ENCODE measurements at places on chromosomes 5 and 9.
A peak's percentile ranks its signal among the peaks of the same experiment; 100 is the strongest.

DNA sequence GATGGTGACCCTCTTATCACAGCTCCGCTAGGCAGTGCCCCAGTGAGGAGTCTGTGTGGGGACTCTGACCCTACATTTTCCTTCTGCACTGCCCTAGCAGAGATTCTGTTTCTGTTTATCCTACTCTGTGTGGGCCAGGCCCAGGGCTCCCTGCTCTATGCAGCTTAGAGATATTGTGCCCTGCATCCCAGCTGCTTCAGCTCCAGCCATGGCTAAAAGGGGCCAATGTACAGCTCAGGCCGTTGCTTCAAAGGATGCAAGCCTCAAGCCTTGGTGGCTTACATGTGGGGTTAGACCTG lies 2030.7 kb upstream of the CDH9 start:
- no peak for DNase-seq

DNA sequence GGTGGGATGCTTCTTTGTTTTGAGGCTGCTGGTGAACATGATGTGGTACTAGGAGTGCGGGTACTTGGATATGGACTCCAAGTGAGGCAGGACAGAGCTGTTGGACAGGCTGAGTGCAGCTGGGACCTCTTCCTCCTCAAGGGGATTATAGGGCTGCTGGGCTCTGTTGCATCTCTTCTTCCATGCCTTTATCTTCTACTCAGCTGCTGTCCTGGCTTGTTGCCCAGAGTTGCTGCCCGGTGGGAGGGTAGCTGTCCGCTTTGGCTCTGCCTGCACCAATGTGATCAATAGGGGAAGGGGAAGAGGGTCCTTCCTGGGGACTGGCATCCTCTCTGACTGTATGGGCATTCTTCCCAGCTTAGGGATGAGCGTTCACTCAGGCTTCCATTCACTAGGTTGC lies 1217.9 kb upstream of the ACO1 start:
- DNase-seq: no peak

DNA sequence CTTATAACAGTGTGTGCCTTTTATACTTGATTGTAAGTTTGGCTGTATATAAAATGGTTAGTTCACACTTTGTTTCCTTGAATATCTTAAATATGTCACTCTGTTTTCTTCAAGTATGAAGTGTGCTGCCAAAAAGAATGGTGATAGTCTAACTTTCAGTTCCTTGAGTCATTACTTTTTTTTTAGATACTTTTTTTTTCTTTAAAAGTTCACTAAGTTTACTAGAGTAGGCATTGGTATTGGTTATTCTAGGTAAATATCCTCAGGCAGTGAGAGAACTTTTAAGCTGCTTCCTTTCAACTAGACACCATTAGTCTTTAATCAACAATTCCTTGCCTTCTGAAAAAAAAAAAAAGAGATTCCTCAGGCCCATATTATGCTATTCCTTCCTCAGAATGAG lies 41.9 kb downstream of the SPEF2 start:
- DNase-seq: no peak

DNA sequence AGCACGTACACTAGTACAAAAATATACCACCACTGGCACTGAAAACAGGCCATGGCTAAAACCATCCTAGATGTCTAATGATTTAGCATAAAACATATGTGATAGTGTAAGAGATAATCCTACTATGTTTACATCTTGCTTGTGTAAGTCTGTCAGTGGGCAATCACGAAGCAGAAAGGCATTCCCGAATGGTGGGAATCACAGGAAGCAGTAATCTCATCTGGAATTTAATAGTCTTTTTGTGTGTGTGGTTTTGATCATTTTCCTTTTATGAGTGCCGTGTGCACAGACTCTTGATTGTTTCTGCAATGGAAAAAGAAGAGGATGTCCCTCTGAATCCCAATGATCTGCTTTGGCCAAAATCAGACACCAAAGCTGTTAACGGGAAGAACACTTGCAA lies 200.5 kb downstream of the EBF1 start:
- no peak for DNase-seq

GRCh38 chr9:13467157-13467556 lies 187.7 kb upstream of the MPDZ start:
- DNase-seq: no peak

- no peak for DNase-seq
Measured at GRCh38 chr9:97858393-97858713, 5.3 kb downstream of the FOXE1 start.

GRCh38 chr5:149456597-149457392 lies 77.7 kb upstream of the IL17B start:
- peak; percentile 96 for DNase-seq

DNA sequence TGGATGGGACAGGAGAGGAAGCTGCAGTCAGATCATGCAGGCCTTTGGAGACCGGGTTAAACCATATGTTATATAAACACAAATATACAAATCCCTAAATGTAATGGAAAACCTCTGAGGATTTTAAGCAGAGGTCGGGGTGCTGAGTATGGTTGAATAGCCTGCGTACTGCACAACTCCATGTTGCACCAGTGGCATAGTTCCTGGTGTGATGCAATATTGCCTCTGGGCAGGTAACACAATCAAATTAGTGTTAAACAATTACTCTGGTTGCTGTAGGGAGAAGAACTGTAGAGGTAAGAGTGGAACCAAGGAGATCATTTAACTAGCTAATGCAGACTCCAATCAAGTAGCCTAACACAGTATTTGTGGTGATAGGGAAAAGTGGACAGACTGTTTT lies 21.3 kb upstream of the RNF145 start:
- no peak for DNase-seq

GRCh38 chr5:77379558-77380061 lies 112.5 kb downstream of the WDR41 start:
- no peak for DNase-seq

DNA sequence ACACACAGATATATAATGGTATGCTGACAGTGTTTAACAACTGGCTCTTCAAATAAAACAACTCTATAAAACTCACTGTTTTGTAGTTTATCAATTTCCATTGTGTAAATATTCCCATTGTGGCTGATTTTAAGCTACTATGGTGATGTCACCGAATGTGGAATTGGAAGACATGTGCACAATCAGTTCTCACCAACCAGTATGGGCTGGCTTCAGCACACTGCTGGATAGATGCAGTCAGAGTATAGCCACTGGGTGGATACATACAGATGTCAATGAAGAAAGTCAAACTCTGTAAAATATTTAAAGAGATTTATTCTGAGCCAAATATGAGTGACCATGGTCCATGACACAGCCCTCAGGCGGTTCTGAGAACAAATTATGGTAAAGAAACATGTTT lies 475.9 kb upstream of the SMARCA2 start:
- no peak for DNase-seq

GRCh38 chr5:15695215-15695731 lies 195.3 kb downstream of the FBXL7 start:
- no peak for DNase-seq

DNA sequence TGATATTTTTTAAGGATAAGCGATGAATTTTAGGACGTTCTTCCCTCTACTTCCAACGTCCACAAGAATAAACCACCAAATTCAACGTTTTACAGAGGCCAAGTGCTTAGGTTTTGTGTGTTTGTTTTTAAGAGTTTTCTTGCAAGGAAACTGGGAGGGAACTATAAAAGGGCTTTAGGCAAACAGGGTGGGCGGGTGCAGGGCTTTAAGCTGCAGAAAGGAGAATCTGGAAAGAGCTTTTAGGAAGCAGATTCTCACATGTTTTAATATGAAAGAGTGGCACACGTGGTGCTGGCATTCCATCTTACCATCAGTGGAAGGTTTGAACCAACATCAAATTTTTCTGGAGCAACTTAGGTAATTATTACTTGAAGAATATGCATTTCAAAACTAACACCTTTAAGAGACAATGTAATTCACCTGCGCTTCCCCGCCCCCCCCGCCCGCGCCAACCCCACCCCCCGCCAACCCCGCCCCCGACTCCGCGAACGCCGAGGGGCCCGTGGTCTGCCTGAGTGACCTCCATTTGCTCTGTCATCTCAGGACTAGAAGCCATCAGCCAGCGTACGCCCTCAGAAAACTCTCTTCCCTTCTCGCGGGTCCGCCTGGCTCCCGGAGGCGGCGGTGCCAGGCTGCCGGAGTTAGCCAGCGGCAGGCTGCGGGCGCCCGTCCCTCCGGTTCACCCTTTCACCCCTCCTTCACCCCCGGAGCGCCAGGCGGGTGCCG lies 911 bp upstream of the PIK3R1 start:
- peak; percentile 14 for DNase-seq

- DNase-seq: no peak
Measured at GRCh38 chr9:98101416-98101815, 17.6 kb downstream of the TRIM14 start.

GRCh38 chr5:126970517-126971017 lies 59.8 kb downstream of the MARCHF3 start:
- peak; percentile 23 for DNase-seq

GRCh38 chr5:141657937-141658545 lies 6.8 kb upstream of the FCHSD1 start:
- DNase-seq: no peak

DNA sequence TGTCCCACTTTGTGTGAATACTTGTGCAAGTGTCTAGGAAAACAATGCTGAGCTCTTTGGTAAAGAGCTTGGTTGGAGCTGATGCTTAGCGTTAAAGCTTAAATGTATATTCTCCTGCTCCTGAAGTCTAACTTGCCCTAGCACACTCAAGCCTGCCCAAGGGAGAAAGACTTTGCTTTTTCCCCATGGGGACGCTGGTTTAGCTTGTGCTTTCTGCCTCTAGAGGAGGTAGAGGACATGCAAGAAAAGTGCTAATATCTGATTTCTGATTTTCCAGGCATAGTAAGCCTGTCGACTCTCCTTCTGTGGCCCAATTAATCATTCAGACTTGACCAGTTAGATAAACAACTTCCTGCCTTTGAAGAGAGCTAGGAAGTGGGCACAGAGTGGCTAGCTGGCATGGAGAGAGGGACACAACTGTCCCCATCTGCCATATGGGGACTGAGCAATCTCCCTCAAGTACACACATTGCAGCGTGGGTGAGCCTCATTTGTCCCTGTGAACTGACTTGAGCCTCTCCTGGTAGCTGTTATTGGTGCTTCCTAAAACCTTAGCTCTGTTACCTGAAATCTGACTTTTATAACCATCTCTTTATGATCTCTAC lies 348.4 kb downstream of the BRINP1 start:
- DNase-seq: no peak

DNA sequence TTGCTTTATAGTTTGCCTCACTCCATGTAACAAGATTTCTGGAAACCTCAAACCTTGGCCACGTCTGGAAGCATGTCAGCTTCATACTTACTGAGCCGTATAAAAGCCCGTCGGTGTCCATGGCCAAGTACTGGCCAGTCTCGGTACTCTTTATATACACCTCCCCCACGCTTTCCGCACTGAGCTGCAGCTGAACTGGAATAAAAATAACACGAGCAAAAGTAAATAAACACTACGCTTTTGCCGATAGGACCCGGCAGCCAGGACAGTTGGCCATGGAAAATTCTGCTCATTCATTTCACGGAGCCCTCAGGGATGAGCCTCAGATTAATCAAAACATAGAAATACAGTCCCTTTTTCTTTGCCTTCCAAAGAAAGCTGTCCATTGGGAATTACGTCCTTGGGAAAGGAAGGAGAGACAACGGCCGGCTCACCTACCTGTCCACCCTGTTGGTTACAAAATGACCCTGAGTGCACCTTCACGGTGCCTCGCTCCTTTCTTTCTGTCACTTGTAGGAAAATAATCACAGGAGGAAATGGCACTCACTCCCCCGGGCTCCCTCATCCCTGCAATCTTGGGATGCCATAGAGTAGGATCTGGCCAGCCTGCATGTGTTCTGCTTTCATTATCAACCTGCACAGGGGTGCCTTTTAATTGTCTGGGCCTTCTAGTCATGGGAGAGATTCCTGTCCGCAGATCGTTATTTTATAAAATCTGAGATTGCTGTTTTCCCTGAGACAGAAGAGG lies 85.1 kb downstream of the FGF1 start:
- DNase-seq: no peak

GRCh38 chr5:88941581-88941980 lies 58.6 kb upstream of the MEF2C start:
- DNase-seq: no peak

GRCh38 chr5:160348080-160348479 lies 22.3 kb downstream of the C1QTNF2 start:
- DNase-seq: peak; percentile 97

DNA sequence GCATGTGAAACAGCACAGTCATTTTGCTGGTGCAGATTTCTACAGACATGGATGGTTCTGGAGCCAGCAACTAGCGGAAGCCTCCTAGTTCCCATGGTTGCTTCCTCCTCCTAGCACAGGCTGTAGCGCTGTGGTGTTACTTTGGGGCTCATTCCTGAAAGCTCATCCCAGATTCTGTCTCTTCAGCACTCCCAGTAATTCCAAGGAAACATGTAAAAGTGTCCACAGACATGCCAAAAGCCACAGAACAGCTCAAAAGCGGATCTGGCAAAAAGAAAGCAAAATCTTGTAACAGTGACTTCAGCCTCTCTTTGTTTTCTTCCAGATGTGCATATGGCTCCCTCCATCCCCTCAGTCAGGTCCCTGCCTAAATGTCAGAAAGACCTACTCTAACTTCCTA lies 144.1 kb downstream of the CEP120 start:
- no peak for DNase-seq

DNA sequence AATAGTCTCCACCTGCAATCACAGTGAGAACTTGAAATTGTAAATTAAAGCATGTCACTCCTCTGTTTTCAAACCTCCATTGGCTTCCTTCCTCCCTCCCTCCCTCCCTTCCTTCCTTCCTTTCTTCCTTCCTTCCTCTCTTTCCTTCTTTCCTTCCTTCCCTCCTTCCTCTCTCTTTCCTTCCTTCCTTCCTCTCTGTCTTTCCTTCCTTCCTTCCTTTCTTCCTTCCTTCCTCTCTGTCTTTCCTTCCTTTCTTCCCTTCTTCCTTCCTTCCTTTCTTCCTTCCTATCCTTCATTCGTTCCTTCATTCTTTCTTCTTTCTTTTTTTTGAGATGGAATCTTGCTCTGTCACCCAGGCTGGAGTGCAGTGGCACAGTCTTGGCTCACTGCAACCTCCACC lies 595.0 kb upstream of the ZNF608 start:
- DNase-seq: no peak
